ENCODE measurements at places on chromosomes 7 and 10.

- no peak for DNase-seq
Measured at GRCh38 chr10:125204400-125204799, 44.0 kb upstream of the CTBP2 start.

GRCh38 chr7:78018641-78019446 is 220.3 kb downstream of the PHTF2 start:
- no peak for DNase-seq

- DNase-seq, result peak; percentile 69
Measured at GRCh38 chr7:149005427-149006344, 22.6 kb downstream of the PDIA4 start.

GRCh38 chr7:22061775-22062174 is 116.1 kb upstream of the CDCA7L start:
- no peak for DNase-seq

DNA sequence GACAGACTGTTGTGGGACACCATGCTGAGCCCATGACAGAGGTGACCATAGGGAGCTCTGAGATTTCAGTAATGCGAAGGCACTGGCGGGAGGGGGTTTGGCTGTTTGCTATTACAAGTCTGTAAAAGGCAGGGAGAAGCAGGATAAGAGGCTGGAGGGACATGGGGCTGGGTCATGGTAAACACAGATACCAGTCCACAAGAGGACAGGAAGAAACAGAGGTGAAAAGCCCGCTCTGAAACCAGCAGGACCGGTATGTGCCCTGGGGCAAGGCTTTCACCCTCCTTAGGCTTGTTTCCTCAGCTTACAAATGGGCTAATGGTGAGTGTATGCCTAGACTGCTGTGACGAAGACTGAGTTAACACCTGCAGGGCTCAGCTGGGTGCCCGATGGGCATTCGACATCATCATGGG is 34.1 kb downstream of the ANXA11 start:
- DNase-seq, result no peak

DNA sequence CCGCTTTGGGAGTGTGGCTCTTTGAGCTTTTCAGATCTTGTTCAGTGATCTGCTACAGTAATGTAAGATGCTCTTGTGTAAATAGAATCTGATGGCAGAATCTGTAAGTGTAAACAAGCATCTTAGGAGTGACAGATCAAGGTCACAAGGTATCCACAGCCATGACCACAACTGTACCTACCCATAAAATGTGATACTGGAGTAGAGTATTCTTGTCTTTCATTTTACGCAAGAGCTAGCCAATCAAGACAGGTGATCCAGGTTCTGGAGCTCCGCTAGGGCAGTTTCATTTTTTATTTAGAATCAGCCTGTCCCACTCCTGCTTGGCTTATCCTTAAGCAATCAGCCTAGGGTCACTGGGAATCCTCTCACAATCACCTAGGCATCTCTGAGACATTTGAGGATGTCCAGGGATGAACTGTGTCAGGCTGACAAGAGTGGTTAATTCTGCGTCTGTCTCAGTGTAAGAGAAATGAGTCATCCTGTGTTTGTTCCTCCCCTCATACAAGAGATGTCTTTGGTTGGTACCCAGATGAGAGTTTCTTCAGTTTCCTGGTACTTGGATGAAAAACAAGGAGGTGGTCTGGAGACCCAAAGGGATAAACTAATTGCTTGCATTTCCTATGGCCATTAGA is 13.6 kb downstream of the ZNF138 start:
- DNase-seq, result no peak

DNA sequence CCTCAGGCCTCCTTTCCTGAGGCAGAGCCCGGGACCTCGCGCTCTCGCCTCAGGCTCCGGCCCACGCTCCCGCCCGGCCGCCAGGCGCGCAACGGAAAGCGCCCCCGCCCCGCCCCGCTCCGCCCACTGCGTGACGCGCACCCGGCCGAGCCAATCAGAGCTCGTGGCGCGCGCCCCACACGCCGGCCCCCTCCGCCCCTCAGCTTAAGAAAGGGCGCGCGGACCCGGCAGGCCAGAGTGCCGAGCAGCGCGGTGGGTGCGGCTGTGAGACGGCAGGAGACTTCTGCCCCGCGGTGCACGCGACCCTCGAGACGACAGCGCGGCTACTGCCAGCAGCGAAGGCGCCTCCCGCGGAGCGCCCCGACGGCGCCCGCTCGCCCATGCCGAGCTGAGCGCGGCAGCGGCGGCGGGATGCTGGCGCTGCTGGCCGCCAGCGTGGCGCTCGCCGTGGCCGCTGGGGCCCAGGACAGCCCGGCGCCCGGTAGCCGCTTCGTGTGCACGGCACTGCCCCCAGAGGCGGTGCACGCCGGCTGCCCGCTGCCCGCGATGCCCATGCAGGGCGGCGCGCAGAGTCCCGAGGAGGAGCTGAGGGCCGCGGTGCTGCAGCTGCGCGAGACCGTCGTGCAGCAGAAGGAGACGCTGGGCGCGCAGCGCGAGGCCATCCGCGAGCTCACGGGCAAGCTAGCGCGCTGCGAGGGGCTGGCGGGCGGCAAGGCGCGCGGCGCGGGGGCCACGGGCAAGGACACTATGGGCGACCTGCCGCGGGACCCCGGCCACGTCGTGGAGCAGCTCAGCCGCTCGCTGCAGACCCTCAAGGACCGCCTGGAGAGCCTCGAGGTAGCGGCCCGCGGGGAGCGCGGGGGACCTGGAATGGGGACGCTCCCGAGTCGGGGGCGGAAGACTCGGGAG is at the start of gene NPTX2:
NPTX2 (plus strand) TSS at position 235 of the 909 bp plus-strand sequence; CDS start at position 412, 177 bp downstream.
- DNase-seq, result no peak

- no peak for DNase-seq
Measured at GRCh38 chr7:17302575-17303142, 4.2 kb downstream of the AHR start.

- DNase-seq, result no peak
Measured at GRCh38 chr10:112091703-112092102, 91.9 kb downstream of the GPAM start.

GRCh38 chr7:15178065-15178464 is 275.5 kb upstream of the DGKB start:
- DNase-seq, result no peak

- DNase-seq, result no peak
Measured at GRCh38 chr10:42865716-42866114, 83.1 kb downstream of the BMS1 start.

GRCh38 chr10:23696476-23696875 is 257.6 kb downstream of the OTUD1 start:
- no peak for DNase-seq

DNA sequence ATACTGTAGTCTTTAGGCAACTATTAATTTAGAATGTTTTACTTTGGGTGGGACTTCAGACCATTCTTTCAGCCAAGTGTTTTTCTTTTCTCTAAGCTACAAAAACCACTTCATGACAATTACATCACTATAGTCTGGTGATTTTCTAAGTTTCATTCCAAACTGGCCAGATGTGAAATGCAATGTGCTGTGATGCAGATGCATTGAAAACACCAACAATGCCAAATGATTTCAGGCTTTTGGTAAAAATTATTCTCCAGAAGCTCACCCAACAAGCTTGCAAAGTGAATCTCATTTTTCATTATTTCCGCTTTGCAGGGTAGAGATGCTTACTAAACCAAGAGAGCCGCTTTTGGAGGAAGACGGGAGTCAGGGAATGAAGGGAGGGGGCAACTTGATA is 118.4 kb upstream of the ANK3 start:
- no peak for DNase-seq

DNA sequence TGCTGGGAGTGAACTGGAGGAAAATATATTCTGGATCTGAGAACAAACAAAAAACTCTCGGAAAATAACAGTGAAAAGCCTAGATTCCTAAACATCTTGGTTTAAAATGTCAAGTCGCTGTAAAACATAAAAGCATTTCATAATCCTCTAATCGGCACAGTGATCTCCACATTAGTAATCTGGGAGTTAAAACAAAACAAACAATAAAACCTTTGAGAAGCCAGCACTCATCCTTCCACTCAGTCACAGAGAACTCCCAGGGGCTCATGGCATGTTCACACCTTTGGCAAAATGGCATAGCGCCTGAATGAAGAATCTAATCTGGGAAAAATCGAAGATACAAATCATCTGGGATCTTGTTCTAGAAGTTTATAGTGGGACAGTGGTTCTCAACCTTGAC is 24.1 kb upstream of the HPS1 start:
- DNase-seq, result no peak

DNA sequence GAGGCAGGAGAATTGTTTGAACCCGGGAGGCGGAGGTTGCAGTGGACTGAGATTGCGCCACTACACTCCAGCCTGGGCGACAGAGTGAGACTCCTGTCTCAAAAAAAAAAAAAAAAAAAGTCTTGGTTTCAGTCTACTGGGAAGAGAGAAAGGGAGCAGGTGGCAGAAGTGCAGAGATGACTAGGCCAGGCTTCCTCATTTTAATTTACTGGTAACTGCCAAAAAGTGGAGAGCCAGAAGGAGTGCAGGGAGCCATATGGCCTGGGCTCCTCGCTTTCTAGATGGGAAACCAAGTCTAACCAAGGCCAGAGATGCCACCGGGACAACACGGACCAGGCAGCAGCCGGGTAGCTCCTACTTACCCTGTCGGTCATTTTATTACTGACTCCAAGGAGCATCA is 12.2 kb downstream of the SEPHS1 start:
- no peak for DNase-seq

- DNase-seq, result no peak
Measured at GRCh38 chr7:38753347-38753746, 122.2 kb upstream of the AMPH start.

DNA sequence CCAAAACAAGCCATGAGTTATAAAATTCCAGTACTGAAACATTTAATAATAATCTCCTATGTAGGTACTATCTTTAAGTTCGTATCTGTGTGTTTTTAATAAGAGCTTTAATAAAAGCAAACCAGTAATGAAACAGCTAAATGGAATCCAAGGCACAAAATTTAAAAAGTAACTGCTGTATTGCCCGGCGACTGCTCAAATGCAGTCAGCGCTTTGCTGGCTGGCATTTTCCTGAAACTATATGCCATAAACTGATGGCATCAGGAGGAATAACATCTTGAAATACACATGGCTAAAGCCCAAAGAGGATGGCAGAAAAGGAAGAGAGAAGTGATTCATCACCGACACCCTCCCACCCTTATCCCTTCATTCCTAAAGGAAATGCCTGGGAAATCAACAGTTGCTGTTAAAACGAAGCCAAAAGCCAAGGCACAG is 133.1 kb downstream of the CUBN start:
- no peak for DNase-seq

GRCh38 chr10:119522747-119523426 is 19.6 kb downstream of the RGS10 start:
- DNase-seq, result no peak

- DNase-seq, result no peak
Measured at GRCh38 chr10:77902159-77902558, 24.4 kb downstream of the DLG5 start.

DNA sequence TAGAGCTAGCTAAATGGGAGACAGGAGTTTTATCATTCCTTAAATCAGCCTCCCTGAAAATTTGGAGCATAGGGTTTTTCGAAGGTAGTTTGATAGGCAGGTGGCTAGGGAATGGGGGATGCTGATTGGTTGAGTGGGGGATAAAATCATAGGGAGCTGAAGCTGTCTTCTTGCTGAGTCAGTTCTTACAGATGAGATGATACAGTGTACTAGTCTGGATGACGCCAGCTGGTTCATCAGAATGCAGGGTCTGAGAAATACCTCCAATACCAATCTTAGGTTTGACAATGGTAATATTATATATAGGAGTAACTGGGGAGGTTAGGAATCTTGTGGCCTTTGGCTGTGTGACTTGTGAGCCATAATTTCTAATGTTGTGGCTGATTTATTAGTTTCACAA is 271.2 kb downstream of the SUGCT start:
- no peak for DNase-seq

DNA sequence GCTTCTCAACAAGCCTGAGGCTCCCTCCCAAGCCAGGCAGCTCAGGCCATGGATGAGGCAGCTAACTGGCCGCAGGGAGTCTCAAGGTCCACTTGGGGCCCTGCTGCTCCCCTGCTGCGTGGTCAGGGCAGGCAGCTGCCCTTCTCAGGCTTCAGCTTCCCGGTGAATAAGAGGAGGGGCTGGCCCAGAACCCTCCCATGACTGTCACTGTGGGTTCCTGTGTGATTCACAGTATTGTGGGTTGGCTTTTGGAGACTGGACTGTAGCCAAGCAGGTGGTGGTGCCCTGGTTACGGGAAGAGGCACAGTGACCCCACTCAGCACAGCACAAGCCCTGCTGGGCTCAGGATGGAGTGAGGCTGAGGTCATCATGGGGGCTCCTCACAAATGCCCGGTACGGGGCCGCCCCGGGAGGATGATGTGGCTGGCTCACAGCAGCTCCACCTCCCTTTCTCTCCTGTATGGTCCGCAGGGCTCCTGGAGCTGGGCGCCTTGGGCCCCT is 189.8 kb downstream of the HECW1 start:
- DNase-seq, result no peak

GRCh38 chr10:7786430-7786829 is 1.4 kb downstream of the KIN start:
- DNase-seq, result no peak

DNA sequence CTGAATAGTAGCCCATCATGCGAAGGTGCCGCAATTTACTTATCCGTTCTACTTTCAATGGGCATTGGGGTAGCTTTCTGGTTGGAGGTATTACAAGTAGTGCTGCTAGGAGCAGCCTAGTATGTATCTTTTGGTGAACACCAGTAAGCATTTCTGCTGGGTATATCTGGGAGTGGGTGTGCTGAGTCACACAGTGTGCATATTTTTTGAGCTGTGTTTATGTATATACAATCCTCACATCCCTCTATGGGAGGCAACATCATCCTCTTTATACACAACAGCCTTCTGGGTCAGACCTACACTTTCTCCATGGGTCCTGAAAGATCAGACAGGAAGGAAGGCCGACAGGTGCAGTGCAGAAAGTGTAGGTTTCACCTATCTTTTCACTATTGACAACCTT is 36.3 kb downstream of the PYROXD2 start:
- DNase-seq, result no peak

GRCh38 chr7:157559596-157560257 is 222.9 kb downstream of the DNAJB6 start:
- DNase-seq, result no peak

GRCh38 chr10:130404476-130405055 is 268.4 kb downstream of the GLRX3 start:
- DNase-seq, result no peak

Measured in stimulated activated CD4-positive, alpha-beta T cell treated with anti-CD3 and anti-CD28 coated beads, TNF-alpha, amount 100 ng/mL, for 1 hour (primary cell).